ENCODE measurements at places on chromosomes 2 and 18.

- no peak for DNase-seq
Observed at GRCh38 chr2:67251741-67252140, 145.4 kb upstream of the ETAA1 start.

DNA sequence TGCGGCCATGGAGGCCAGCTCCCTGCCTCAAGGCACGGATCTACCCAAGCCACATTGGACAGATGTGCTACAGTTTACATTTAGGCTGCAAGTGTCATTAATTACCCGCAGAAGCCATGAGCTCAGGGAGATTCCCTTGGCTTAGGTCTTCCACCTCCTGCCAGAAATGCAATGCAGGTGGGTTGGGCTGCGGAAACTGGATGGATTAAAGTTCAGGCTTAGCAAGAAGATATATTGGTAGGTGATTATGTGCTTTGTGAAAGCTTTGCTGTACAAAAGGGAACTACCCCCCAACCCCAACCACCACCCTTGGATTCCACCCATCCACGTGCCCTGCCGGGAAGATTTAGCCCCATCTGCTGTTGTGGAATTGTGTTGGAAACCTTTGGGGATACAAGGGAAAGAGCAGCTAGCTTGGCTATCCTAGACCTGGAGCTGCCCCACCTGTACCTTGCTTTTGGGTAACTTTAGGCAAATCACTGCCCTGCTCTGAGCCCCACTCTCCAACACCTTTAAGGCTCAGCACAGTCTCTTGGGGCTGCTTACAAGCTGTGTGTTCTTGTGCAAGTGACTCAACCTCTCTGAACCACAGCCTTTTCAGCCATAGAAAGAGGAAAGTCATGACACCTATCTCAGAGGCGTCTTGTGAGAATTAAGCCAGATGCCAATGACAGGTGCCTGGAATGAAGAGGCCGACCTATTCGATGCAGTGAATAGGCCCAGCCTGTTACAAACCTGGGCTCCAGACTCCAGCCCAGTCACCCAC lies 141.6 kb upstream of the GLI2 start:
- DNase-seq = no peak

- DNase-seq = peak; percentile 81
Observed at GRCh38 chr2:40434731-40435271, 17.1 kb downstream of the SLC8A1 start.

DNA sequence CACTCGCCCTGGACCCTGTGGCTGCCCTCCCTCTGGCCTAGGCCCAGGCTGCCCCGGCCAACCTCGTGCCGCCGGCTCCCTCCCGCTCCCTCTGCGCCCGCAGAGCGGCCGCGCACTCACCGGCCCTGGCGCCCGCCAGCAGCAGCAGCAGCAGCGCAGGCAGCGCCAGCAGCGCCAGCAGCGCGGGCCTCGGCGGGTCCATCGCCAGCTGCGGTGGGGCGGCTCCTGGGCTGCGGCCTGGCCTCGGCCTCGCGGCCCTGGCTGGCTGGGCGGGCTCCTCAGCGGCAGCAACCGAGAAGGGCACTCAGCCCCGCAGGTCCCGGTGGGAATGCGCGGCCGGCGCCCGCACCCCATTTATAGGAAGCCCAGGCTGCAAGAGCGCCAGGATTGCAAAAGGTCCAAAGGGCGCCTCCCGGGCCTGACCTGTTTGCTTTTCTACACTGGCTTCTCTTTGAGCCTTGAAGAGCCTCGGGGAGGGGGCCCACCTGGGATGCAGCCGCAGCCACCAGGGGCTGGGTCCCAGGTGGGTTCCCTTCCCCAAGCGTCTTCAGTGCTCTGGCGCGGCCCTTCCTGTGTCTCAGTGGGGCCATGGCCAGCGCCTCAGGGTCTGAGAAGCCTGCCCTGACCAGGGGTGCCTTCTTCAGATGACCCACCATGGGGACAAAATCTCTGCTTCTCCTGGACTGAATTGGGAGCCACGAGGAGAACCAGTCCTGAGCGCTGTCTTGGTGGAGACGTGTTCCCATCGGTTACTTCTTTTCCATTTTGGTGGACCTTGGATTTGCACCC lies at the start of gene APOB:
TSS of gene APOB (minus strand) at position 330 of the 789 bp plus-strand sequence. CDS start at position 202, 128 bp downstream.
- DNase-seq = peak; percentile 11

DNA sequence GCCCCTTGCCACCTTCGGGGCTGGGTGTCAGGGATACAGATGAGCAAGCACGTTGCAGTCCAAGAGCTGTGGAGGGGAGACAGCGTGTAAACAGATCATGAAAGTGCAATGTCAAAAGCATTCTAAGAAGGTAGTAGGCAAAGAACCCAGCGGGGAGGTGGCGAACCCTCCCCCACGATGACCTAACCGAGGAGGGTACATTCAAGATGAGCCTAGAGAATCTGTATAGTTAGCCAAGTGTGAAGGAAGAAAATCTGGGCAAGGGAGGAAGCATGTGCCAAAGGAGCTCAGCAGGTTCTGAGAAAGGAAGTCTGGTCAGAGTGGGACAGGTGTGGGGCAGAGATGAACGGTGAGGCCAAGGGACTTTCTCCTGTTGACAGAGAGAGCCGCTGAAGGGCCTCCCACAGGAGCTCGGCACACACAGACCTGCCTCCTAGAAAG lies 106.9 kb downstream of the SP3 start:
- no peak for DNase-seq

DNA sequence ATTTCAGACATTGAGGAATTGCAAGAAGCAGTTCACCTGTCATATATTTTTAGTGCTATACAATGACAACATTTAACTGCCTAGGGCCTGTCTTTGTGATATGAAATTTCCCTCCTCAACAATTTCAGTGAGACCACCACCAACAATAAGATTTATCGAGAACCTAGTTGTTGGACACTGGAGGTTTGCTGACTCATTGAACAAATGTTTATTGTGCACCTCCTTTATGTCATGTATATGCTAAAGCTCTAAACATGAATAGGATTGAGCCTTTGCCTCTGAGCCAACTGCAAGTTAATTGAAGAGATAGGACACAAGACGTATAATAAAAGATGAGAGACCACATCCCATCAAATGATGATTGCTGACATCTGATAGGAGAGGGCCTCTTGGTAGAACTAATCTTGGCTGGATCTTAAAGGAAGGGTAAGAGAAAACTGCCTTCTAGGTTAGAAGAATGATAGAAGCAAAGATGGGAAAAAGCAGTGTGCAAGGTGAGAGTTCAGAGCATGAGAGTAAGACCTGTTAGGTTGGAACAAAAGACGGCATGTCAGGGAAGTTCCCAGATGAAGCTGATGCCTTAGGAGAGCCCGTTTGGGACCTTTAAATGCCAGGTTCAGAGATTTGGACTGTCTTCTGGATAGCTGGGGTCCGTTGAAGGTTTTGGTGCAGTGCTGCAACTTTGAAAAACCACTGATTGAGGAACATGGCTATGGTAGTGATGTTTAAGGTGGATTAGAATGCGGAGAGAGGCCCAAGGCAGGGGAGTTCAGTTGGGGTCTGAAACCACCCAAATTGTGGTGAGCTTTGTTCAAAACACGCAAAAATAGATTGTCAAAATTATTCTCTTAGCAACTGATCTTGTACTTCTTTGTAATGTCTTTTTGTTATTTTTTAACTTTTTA lies 133.0 kb upstream of the EML6 start:
- no peak for DNase-seq

DNA sequence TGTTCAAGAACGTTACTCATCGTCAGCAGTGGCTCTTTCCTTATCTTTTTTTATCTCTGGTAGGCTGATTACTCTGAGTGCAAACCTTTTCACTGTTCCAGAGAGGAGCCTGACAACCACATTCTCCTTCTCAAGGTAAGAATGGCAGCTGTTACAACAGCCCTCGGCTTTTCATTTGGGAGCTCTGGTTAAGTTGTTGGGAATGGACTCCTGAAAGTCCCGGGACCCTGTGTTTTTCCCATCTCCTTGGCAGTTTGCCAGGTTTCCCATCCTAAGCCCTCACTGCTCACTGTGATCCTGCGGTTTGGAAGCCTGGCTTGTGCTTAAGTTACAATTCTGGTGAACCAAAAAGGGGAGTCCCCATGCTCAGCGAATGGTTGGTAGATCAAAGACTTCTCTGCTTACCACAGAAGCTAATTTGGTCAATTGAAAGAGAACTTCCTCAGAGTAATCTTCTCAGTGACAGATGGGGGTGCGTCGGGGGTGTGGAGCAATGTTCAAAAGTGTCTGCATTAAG lies 122.3 kb downstream of the LYPD6B start:
- DNase-seq = no peak

- DNase-seq = peak; percentile 4
Observed at GRCh38 chr2:119487434-119488244, 36.6 kb downstream of the SCTR start.

DNA sequence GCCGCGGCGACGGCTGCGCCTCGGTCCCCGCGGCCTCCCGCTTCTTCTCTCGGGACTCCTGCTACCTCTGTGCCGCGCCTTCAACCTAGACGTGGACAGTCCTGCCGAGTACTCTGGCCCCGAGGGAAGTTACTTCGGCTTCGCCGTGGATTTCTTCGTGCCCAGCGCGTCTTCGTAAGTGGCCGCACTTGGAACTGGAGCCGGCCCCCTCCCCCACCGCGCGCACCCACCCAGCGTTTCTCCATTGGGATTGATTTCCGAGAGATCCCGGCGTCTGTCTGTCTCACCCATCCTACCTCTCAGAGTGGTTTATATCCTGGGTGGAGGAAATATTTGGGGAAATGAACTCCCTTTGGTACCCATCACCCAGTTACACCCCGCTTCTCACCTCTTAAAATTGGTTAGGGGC lies 498 bp downstream of the ITGAV start:
- no peak for DNase-seq

DNA sequence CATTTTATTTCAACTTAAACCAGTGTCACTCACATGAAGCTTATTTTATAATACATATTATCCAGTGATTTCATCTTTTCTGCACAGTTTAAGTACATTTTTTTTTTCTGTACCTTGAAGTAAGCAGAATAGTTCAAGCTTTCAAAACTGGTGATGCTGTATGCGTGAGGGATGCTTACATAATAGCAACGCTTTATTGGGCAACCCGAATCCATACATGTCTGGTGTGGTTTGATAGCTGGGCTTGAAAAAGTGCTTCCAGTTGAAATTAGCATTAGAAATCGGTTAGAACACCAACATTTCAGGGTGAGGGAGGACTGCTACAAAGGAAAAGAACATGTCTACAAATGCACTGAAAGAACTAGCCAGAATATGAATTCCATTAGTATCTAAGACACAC lies 117.4 kb downstream of the MBP start:
- DNase-seq = no peak

GRCh38 chr2:2892892-2893291 lies 484.7 kb downstream of the EIPR1 start:
- DNase-seq = no peak

GRCh38 chr2:217313386-217313785 lies 453.5 kb upstream of the TNP1 start:
- no peak for DNase-seq

- no peak for DNase-seq
Observed at GRCh38 chr2:43462866-43463641, 132.8 kb downstream of the THADA start.

DNA sequence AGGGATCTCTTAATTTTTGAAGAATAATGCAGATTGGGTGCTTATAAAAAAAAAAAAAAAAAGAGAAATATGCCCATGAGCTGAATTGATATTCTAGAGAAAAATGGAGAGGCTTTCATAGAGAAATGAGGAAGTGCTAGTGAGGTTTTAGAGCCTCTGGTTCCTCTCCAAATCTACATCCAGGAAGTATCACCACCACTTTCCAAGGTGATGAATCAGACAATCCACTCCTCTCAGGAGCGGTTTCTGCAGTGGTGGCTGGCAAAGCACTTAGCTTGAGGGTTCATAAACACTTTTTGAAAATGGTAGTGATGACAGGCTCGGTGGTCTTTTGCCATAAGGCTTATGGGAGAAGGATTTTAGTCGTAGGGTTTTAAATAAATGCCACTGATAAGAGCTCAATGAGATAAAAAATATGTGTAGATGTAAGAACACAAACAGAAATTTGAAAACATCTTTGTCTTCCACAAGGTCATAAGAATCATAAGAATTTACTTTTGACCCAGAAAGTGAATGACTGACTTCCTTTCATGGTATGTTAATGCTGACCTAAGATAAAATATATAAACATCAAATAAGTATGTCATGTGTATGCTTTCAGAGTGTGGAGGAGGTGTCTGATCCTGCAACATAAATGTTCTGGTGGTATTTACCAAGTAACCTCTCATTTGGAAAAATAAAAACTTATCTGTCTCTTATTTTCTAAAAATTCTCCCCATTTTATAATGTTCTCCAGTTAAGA lies 42.1 kb upstream of the DSG1 start:
- DNase-seq = no peak

DNA sequence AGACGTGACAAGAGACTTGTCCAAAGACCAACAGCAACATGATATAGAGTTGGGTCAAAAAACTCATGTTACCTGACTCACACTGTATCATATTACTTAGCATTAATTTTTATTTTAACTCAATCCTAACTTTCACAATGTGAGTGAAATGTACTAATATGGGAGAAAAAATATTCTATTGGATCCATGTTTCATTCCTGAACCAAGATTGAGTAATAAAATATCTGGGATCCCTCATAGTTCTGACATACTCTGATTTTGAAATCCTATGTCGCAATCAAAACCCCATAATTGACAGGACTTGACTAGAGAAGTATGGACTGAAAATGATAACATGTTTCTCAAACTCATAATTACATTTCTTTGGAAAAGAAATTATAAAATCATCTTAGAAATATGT lies 190.4 kb downstream of the RIT2 start:
- DNase-seq = no peak

GRCh38 chr18:3541549-3542386 lies 91.8 kb downstream of the TGIF1 start:
- no peak for DNase-seq

DNA sequence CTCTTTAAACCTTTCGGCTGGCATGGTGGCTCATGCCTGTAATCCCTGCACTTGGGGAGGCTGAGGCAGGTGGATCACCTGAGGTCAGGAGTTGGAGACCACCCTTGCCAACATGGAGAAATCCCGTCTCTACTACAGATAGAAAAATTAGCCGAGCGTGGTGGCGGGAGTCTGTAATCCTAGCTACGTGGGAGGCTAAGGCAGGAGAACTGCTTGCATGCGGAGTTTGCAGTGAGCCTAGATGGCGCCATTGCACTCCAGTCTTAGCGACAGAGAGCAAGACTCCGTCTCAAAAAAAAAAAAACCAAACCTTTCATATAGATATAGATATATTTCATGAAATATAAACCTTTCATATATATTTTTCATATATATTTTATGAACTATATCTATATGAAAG lies 864.7 kb downstream of the TRIB2 start:
- no peak for DNase-seq

DNA sequence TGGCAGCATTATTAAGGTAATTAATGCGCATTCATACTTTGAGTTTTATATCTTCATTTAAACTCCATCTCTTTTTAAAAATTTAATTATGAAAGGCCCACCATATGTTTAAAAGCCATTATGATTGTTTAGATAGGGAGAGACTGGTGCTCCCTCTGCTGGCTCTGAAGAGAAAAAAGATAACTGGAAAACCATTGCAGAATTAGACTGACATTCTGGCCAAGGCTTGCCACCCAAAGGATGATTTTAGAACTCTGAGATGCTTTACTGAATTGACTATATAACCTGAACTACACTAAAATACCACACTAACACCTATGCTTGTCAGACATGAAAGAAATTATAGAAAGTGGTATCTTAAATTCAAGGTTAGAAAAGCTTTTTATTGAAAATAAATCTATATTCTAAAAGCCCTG lies 127.6 kb upstream of the SPOPL start:
- DNase-seq = peak; percentile 35

GRCh38 chr2:95313296-95314131 lies 16.4 kb downstream of the KCNIP3 start:
- DNase-seq = no peak

Data from AG20443 (cell line).